ENCODE measurements at places on chromosomes 1 and 21.
A peak's percentile ranks its signal among the peaks of the same experiment; 100 is the strongest.

DNA sequence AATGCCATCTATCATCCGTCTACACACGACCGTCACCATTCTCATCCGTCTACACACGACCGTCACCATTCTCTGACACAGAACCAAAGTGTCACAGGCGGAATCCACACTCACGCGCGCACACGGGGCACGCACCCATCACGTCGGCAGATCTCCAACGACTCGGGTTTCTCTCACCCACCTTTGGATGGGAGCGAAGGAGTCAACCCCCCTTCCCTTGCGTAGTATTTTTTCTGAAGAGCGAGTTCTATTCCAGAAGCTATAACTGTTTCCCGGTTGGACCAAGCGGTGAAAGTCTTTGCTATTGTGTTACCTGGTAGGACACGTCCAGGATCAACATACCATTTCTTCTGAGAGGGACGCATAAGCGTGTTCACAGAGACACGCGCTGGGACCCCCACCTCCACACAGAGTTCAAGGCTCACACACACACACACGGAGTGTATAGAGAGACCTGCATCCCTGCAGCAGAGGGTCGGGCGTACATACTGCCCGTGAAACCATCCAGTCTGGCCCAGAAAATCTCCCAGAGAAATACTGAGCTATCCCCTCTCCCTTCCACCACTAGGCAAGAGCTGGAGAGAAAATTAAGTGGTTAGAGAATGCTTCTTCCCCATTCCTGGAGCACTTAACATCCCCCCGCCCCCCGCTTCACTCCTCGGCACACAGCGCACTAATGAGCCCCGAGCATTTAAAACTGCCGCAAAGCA lies 741 bp downstream of the DUSP10 start:
- DNase-seq: no peak

GRCh38 chr1:206106328-206107167 lies 10.6 kb downstream of the AVPR1B start:
- no peak for DNase-seq

- peak; percentile 60 for DNase-seq
Measured at GRCh38 chr1:156813750-156814570, 2.7 kb downstream of the SH2D2A start.

DNA sequence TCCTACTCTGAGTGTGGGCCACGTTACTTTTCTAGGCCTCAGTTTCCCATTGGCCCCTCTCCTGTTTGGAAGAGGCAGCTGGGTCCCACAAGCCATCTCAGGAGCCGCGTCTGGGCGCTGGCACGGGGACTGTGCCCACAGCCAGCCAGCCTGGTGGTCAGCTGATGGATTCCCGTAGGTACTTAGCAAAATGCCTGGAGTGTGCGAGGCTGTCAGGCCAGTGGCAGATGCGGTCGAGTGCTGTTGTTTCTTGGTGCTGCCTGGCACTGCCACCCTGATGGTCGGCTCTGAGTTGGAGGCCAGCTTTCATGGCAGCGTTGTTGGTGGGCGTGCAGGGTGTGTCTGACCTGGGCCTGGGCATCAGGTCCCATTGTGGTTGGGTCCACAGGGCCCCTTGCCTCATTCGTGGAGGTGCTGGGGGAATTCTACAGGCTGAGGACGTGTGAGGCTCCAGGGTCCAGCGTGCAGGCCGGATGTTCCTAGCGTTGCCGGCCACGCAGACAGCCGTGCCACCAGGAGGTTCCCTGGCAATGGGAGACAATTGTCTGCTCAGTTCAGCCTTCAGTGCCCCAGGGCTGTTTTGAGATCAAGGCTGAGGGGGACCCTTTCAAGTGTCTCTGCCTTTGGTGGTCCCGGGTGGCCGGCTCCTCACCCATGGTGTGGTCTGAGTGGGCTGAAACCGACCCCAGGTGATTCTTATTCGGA lies 20.9 kb downstream of the SKI start:
- no peak for DNase-seq

DNA sequence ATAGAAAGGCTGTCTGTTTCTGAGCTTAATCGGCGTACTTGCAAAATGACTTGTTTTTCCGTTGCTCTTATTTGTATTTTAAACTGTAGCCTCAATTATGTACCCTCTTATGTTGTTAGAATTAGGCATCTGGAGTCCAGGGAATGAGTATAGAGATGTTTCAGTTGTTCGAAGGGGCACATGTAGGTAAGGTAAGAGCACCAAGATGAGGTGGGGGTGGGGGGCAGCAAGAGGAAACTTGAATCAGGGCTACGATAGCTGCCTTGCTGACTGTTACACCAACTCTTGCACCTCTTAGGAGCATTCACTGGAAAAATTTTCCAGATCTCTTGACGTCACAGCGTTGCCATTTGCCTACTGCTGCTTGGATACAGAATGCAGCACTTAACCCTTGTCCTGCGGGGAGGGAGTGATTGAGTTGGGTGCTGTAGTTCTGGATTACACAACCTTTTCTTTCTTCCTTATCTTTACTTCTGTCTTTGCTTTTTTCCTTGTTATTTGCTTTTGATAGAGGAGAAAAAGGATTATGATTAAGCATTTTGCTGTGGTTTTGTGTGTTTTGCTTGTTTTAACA lies 3.2 kb downstream of the ATP1B1 start:
- no peak for DNase-seq

DNA sequence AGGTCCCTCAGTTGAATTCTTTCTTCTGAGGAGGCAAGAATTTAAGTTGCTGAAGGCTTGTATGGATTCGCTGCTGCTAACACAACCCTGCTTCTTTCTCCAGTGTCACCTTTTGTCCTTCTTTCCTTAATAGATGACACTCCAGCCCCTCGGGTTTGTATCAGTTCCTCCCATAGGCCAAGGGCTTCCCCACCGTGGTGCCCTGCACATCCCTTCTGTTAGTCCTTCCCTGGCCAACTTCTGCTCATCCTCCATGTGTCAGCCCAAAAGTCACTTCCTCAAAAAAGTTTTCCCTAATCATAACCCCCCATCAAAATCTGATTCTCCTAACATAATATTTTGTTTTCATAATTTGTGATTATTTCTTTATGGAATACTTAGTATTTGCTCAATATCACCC lies 190.4 kb downstream of the RHOU start:
- no peak for DNase-seq

DNA sequence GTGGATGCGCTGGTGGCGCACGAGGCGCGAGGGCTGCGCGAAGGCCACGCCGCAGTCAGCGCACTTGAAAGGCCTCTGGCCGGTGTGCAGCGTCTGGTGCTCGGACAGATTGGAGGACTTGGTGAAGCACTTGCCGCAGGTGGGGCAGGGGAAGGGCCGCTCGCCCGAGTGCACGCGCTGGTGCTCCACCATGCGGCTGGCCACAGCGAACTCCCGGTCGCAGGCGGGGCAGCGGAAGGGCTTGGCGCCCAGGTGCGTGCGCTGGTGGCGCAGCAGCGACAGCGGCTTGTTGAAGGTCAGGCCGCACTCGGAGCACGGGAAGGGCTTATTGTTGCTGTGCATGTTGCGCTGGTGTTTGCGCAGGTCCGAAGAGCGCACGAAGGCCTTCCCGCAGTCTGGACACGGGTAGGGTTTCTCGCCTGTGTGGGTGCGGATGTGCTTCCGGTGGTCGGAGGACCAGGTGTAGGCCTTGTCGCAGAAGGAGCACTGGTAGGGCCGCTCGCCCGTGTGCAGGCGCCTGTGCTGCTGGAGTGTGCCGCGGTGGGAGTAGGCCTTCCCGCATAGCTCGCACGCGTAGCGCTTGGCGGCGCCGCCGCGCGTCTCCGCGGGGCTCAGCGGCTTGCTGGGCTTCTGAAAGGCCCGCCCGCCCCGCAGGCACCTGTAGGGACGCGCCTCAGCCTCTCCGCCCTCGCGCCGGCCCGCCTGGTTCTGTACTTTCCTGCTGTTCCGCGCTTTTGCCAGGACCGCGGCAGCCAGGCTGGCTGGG lies 4.7 kb downstream of the ZNF648 start:
- no peak for DNase-seq

DNA sequence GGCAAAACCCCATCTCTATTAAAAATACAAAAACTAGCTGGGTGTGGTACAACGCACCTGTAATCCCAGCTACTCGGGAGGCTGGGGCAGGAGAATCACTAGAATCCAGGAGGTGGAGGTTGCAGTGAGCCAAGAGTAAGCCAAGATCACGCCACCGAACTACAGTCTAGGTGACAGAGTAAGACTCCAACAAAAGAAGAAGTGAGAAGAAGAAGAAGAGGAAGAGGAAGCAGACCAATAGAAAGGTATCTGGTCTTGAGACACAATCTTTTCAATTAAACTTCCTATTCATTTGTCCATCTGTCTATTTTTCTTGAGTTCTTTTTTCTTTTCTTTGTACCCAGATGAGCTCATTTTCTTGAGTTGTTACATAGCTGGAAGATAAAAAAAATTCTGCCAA lies 55.7 kb upstream of the ACADM start:
- no peak for DNase-seq

DNA sequence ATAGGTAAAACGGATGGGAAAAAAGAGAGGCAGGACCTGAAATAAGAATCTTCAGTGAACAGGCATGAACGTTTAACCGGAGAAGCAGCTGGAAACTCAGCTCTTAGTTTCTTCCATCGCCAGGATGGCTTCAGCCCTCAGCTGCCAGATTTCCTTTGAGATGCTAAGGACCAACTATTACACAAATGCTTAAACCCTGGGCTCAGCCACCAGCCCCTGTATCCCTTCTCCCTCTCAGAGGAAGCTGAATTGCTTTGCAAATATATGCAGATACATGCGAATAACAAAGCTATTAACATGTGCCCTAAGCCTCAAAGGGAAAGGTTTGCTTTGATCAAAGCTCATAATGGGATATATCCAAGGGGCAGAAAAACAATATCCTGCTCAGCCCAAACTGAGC lies 515.1 kb downstream of the OMA1 start:
- DNase-seq: peak; percentile 75

DNA sequence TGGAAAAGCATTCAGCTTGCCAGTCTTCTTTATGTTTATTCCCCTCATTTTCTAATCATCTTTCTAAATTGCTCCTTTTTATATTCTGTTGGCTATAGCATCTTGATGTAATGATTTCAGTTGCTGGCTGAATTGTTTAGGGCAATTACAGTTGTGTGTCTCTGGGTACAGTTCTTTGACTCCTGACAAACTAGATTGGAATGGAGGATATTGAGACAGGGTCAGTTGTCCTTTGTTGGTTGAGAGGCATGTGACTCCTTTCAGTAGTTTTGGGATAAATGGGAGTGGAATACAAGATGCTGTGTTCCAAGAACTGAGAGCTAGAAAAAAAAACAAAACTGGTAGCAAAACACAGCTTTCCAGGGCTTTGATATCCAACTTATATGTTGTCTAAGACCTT lies 1.5 kb downstream of the CENPF start:
- no peak for DNase-seq

DNA sequence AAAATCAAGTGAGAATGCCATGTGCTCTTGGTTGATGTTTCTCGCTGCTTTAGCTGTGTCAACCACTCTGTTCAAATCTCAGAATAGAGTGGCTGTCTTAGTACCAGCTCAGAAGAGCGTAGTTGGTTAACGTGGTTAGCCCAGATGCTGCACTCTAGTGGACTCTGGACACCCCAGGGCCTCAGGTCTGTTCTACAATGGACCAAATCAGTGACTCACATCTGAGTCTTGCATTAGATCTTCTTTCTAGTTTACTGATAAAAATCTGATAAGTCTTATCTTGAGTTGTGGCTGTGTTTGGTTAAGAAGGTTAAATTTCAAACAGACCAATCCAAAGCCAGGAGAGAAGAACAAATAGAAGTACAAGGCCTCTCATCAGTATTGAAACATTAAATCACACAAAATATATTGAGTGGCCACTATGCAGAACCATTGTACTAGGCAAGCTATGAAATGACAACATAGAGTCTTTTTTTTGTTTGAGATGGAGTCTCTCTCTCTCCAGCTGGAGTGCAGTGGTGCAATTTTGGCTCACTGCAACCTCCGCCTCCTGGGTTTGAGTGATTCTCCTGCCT lies 104.1 kb downstream of the NR5A2 start:
- no peak for DNase-seq

- DNase-seq: no peak
Measured at GRCh38 chr1:151990856-151991198, 2.8 kb downstream of the S100A10 start.

- no peak for DNase-seq
Measured at GRCh38 chr1:203327684-203328457, 22.6 kb downstream of the BTG2 start.

- DNase-seq: no peak
Measured at GRCh38 chr1:14265495-14265894, 333.0 kb upstream of the KAZN start.

DNA sequence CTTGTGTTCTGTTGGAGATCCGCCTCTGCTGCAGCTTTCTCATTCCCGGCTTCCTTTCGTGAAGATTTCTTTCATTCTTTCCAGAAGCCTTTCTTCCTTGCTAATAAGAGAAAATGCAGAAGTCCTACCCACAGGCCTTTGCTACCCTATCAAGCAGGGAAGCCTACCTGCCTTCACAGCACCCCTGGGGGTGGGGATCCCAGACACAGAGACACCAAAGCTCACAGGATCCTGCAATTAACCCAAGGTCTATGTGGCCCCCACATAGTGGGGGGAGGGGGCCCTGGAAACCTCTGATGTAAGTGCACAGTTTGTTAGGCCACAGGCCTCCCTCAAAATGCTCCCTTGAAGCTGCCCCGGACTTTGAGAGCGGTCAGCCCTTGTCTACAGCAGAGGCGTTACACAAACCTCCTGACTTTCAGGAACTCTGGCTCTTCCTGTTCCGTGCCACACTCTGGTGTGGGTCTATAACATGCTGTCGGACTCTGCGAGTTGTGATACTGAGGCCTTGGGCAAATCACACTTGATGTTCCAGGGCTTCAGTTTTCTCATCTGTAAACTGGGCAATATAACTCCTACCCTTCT lies 31.2 kb downstream of the NKAIN1 start:
- no peak for DNase-seq

- no peak for DNase-seq
Measured at GRCh38 chr1:116374353-116375147, 1.5 kb downstream of the ATP1A1 start.

- DNase-seq: no peak
Measured at GRCh38 chr1:198756470-198756869, 117.6 kb downstream of the PTPRC start.

GRCh38 chr1:15178571-15179484 lies 25.3 kb downstream of the TMEM51 start:
- DNase-seq: no peak

DNA sequence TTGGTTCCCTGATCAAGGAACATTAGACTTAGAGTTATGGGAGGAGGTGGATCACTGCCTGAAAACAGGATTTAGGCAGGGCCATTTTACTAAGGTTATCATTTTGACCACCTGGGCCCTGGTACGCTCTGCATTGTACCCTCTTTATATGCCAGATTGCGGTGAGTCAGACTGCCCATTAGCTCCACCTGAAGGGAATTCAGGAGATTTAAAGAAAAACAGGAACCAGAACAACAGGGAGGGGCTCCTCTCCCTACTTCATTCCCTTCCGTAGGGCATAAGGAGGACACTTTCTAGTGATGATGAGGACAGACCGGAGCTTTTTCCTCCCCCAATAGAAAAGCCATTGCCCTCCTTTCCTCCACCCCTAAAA lies 20.6 kb upstream of the ITLN1 start:
- DNase-seq: no peak

GRCh38 chr1:39124282-39124681 lies 80.2 kb upstream of the MACF1 start:
- DNase-seq: no peak

- no peak for DNase-seq
Measured at GRCh38 chr1:54640863-54641836, at the start of gene MROH7. MROH7 (plus strand) TSS chr1:54641786; CDS start chr1:54652927, 11,141 bp downstream.

GRCh38 chr1:233518344-233518743 lies 95.6 kb upstream of the KCNK1 start:
- peak; percentile 52 for DNase-seq
